ENCODE measurements at places on chromosomes 2 and 18. TPM values are rescaled to one million over a fixed set of nuclear protein-coding genes. Genes with fewer than 3 reads are reported as not detected.

Gene CEBPZOS
- total RNA-seq = 49.3 TPM

Gene HK2
- 1.7 TPM for total RNA-seq

Gene ABHD1
- 0.46 TPM for total RNA-seq

Gene PGAP1
- total RNA-seq = 15.7 TPM

Gene CFC1
- total RNA-seq = not detected

Gene ACYP2
- total RNA-seq = 11.5 TPM

Gene ABCG5
- total RNA-seq = 0.05 TPM

Gene TUBA4B
- not detected for total RNA-seq

Gene TAF4B
- 8.0 TPM for total RNA-seq

- no peak for DNase-seq
Measured at GRCh38 chr2:145927131-145927950, 1407.4 kb upstream of the ZEB2 start.

- DNase-seq = no peak
Measured at GRCh38 chr18:41753826-41754225, 201.2 kb upstream of the PIK3C3 start.

DNA sequence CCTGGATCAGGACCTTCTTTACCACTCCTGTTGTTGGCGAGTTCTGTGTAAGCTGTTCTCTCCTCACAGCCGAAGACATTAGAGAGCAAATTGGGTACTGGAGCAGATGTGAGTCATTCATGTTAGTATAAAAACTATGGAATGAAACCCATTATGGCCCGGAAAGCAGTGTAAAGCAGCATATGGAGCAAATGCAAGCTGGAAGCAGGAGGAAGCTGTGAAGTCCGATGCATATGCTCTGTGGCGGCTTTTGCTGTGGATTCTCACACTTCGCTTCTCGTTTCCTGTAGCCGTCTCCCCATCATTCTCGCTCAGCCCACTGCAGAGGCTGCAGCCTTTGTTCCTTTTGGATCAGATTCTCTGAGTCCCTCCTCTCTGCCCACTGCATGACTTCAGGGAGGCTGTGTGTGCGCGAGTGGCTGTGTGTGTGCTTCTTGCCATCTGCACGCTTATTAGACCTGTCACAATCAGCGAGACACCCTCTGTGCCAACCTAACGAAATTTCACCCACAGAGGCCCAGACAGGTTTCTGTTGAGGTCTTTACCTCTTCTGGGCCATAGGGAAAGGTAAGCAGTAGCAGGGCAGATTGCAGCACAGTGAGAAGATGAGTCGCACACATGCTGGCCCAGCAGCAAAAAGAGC is 3.3 kb upstream of the GALNT14 start:
- DNase-seq = no peak

- DNase-seq = no peak
Measured at GRCh38 chr2:70069049-70069448, 18.2 kb upstream of the PCBP1 start.

DNA sequence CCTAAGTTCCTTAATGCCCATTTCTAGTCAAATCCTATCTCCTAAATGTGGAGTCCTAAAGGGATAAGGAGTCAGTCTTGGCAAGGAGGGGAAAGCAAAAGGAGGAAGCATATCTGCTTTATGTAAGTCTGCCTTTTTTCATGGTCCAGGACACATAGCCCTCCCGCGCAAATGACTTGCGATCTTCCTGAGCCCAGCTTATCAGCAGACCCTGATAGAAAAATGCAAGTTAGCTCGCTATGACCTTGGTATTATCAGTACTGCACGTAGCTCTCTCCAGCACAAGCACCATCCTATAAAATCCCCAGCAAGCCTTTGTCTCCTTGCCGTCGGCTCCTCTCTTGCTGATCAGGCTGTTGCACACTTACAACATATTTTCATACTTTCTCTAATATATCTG is 281.4 kb upstream of the KCNH7 start:
- no peak for DNase-seq

- DNase-seq = no peak
Measured at GRCh38 chr2:15626967-15627366, 35.3 kb downstream of the DDX1 start.

GRCh38 chr2:160266037-160266551 is 66.0 kb upstream of the ITGB6 start:
- DNase-seq = no peak
